Cardiac muscle cell (in vitro differentiated cells and primary cell): ENCODE measurements at places on chromosomes 12 and 14.
A peak's percentile ranks its signal among the peaks of the same experiment; 100 is the strongest.

DNA sequence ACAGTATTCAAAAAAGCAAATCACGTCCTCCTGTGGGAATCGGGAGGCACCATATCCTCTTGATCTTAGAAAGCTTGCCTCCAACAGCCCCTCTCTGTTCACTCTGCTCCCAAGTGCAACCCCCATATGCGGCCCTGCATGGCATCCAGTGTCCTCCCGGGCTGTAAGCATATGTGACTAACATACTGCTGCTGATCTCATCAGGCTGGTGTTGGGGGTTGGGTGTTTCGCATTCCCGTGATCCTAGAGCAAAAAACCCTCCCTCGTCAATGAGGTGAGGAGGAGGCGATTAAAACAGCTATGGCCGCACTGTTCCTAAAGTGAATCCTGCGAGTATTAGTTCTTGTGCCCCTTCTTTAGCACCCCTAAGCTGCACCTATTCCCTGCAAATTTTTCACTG, 28.1 kb upstream of the PPM1A start:
- no peaks in the 10 kb centered on the region for H3K27me3 ChIP-seq
- H3K4me1 ChIP-seq = no peaks in the 10 kb centered on the region
- H3K36me3 ChIP-seq = no peaks in the 10 kb centered on the region
- H3K4me3 ChIP-seq = no peak overlapping the region

DNA sequence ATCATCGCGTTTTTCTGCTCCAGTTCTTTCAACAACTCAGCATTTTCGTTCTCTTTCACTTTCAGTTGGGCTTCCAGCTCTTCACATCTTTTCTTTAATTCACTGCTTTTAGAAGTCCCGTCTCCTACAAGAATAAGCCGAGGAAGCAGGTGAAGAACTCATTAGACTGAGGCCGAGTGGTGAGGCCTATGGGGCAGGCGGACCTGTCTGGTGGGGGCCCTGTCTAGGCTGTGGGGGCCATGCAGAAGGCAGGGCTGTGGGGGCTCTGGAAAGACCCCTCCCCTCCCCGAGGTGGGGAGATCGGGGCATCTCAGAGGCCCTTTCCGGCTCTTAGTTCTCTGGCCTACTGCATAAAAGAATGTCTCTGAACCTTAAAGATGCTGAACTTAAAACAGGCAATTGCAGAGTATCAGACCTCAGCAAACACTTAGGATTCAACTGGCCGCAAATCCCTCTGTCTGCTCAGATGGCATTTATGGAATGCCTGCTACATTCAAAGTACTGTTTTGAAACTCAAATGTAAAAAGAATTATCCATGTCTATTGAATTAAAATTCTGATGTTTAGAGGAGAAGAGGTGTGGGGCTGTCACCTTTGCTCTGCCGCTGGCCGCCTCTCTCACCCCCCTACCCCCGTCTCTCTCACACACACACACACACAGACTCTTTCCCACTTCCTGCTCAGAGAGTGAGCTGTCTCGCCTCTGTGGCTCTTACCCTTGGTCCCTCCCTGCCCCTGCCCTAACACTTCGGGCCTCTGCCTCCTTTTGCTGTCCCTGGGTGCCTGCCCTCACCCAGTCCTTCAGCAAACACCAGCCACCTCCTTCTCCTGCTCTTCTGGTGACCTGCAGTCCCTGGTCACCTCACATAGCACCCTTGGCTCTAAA, 34.7 kb downstream of the CCDC92 start:
- H3K4me1 ChIP-seq = no peaks in the 10 kb centered on the region
- H3K27me3 ChIP-seq = no peaks in the 10 kb centered on the region
- no peak for DNase-seq
- H3K36me3 ChIP-seq = peaks cover 22% of the 10 kb centered on the region
- H3K27ac ChIP-seq = no peak overlapping the region

- no peak overlapping the region for H3K4me3 ChIP-seq
- no peaks in the 10 kb centered on the region for H3K36me3 ChIP-seq
- no peak overlapping the region for H3K27ac ChIP-seq
- H3K4me1 ChIP-seq = no peaks in the 10 kb centered on the region
- DNase-seq = no peak
- H3K27me3 ChIP-seq = no peaks in the 10 kb centered on the region
Measured at GRCh38 chr12:71472441-71472911, 32.9 kb downstream of the LGR5 start.

DNA sequence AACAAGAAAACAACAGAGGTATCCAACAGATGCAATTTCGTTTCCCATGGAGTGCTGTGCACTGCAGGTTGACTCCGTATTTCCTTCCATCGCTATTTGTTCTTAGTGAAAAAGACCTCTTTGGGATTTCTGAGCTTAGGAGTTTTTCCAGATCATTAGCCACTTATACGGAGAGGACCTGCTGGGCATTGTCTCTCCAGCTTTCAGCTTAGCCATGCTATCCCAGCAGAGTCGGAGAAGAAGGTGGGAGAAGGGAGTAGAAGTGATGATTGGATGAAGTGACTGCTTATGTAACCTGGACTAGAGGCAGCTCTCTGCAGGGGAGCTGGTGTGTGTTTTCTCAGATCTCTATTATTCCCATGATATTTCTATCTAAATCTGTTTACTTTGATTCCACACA, 737.7 kb downstream of the DIO2 start:
- no peak overlapping the region for H3K4me3 ChIP-seq
- H3K36me3 ChIP-seq = no peaks in the 10 kb centered on the region
- no peak overlapping the region for H3K27ac ChIP-seq
- H3K4me1 ChIP-seq = peaks cover 5% of the 10 kb centered on the region
- no peaks in the 10 kb centered on the region for H3K27me3 ChIP-seq

DNA sequence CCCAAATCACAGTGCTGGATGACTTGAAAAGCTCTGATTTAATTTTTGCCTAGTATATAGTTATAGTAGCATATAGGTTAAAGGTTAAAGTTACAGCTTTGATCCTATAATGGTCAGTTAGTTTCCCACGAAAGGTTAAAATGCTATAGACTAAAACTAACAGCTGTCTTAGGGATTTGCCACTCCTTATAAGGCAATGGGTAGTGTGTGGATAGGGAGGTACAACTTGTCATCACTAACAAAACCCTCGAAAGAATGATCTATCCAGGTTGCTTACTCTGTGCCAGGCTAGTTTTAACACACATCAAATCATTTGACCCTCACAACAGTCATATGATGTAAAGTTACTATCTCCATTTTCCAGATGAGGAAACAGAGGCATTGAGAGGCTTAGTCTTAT, 11.7 kb downstream of the RCOR1 start:
- H3K27ac ChIP-seq = no peak overlapping the region
- H3K36me3 ChIP-seq = no peaks in the 10 kb centered on the region
- H3K4me1 ChIP-seq = no peaks in the 10 kb centered on the region
- no peak overlapping the region for H3K4me3 ChIP-seq
- no peak for DNase-seq
- no peaks in the 10 kb centered on the region for H3K27me3 ChIP-seq

GRCh38 chr12:98637068-98637467, 7.5 kb downstream of the IKBIP start:
- no peaks in the 10 kb centered on the region for H3K4me1 ChIP-seq
- H3K36me3 ChIP-seq = no peaks in the 10 kb centered on the region
- H3K27me3 ChIP-seq = no peaks in the 10 kb centered on the region
- DNase-seq = no peak
- H3K27ac ChIP-seq = no peak overlapping the region
- no peak overlapping the region for H3K4me3 ChIP-seq

GRCh38 chr14:100359881-100360280, 36.7 kb downstream of the SLC25A47 start:
- no peak for DNase-seq
- no peaks in the 10 kb centered on the region for H3K4me1 ChIP-seq
- no peak overlapping the region for H3K27ac ChIP-seq
- H3K36me3 ChIP-seq = peaks cover 35% of the 10 kb centered on the region

DNA sequence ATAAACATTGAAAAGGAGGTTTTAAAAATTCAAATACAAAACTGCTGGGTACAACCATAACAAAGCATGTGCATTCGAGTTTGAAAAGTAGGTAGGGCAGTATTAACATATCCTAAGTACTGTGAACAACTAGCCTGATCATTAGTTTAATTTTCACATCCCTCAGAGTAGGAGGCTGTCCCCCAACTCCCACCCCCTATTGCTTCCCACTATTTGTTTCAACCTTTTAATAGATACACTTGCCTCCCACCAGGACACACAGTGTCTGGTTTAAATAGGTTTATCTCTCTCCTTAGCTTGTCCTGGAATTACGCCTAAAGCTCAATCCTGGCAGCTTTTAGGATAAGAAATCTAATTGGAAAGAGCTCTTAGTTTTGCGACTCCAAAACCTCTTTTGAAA, 2.1 kb downstream of the TAOK3 start:
- H3K27me3 ChIP-seq = no peaks in the 10 kb centered on the region
- H3K4me1 ChIP-seq = peaks cover 5% of the 10 kb centered on the region
- peak overlapping the region; percentile 54 for H3K4me3 ChIP-seq
- no peaks in the 10 kb centered on the region for H3K36me3 ChIP-seq
- no peak overlapping the region for H3K27ac ChIP-seq

DNA sequence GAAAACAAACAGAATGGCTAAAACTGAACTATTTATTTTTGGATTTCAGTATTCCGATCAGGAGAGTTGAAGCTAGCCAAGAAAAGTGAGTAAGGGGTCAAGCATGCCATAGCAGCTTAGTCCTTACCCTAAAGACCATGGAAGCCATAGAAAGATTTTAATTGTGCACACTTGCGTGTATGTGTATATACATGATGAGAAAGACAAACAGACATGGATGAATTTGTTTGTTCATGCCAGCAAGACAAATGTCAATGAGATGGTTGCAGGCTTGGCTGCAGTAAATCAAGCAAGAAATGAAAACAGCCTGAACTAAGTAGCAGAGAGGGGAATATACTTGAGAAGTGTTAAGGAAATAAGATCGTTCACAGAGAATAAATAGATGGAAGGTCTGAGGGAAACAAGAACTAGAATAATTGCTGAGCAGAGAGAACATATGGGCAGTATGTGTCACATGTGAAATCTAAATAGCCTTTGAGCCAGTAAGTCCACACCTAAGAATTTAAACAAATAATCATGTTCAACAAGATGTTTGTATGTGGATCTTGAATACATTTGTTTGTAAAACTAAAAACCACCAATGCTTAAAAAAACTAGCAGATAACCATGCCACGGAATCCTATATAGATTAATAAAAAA, 14.8 kb downstream of the SNW1 start:
- no peak overlapping the region for H3K4me3 ChIP-seq
- no peak for DNase-seq
- no peaks in the 10 kb centered on the region for H3K27me3 ChIP-seq
- H3K4me1 ChIP-seq = no peaks in the 10 kb centered on the region
- H3K36me3 ChIP-seq = peaks cover 33% of the 10 kb centered on the region

GRCh38 chr14:64038841-64039542, 186.2 kb downstream of the SYNE2 start:
- no peaks in the 10 kb centered on the region for H3K36me3 ChIP-seq
- no peak for DNase-seq
- H3K27ac ChIP-seq = no peak overlapping the region
- no peaks in the 10 kb centered on the region for H3K27me3 ChIP-seq

DNA sequence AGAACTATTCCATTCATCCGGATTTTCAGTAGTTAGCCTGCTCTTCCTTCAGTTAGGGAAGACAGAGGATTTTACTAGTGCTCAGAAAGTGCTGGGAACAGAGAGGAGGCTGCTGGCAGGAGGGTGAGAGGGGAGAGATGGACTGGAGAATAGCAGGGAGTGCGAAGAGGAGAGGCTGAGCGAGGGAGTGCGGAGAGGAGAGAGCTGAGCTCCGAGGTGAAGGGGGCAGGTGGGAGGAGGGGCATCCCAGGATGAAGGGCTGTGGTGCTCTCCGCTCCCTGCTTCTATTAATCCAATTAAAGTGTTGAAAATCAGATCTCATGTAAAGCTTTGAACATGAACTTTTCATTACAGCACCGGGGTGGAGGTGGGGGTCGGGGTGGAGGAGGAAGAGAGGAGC, 20.4 kb upstream of the SMOC1 start:
- no peaks in the 10 kb centered on the region for H3K27me3 ChIP-seq
- H3K4me3 ChIP-seq = no peak overlapping the region
- H3K36me3 ChIP-seq = no peaks in the 10 kb centered on the region
- no peaks in the 10 kb centered on the region for H3K4me1 ChIP-seq
- no peak for DNase-seq
- no peak overlapping the region for H3K27ac ChIP-seq

GRCh38 chr12:29519585-29520182, 22.2 kb upstream of the OVCH1 start:
- no peaks in the 10 kb centered on the region for H3K36me3 ChIP-seq
- no peak overlapping the region for H3K27ac ChIP-seq
- DNase-seq = peak; percentile 29

- no peaks in the 10 kb centered on the region for H3K36me3 ChIP-seq
- peaks cover 22% of the 10 kb centered on the region for H3K4me1 ChIP-seq
- H3K4me3 ChIP-seq = peak overlapping the region; percentile 94
- DNase-seq = peak; percentile 54
- H3K27me3 ChIP-seq = no peaks in the 10 kb centered on the region
Measured at GRCh38 chr12:79689477-79690141, 1.2 kb downstream of the PAWR start.

DNA sequence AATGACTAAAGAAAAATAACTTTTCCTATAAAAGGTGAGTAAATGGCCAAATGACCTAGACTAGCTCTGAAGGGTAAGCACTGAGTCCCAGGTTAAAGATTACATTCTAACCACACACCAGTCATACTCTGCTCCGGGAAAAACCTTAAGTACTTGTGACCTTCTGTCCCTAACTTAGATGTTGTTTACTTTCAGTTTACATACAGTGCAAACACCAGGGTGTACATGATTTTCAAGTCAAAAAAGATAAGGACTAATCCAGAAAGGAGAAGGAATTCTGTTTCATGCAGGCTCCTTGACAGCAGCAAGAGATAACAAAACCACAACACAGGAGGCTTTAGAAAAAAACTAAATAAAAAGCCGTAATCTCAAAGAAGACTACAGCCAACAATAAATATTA, 174.2 kb downstream of the PPM1H start:
- peak; percentile 56 for DNase-seq
- no peaks in the 10 kb centered on the region for H3K36me3 ChIP-seq
- no peak overlapping the region for H3K27ac ChIP-seq
- H3K4me1 ChIP-seq = peaks cover 9% of the 10 kb centered on the region

GRCh38 chr12:49019443-49020324, 1.1 kb upstream of the PRKAG1 start:
- H3K4me3 ChIP-seq = peak overlapping the region; percentile 58
- DNase-seq = peak; percentile 40
- peaks cover 33% of the 10 kb centered on the region for H3K36me3 ChIP-seq
- peak overlapping the region; percentile 95 for H3K27ac ChIP-seq
- H3K27me3 ChIP-seq = no peaks in the 10 kb centered on the region
- H3K4me1 ChIP-seq = peaks cover 12% of the 10 kb centered on the region

DNA sequence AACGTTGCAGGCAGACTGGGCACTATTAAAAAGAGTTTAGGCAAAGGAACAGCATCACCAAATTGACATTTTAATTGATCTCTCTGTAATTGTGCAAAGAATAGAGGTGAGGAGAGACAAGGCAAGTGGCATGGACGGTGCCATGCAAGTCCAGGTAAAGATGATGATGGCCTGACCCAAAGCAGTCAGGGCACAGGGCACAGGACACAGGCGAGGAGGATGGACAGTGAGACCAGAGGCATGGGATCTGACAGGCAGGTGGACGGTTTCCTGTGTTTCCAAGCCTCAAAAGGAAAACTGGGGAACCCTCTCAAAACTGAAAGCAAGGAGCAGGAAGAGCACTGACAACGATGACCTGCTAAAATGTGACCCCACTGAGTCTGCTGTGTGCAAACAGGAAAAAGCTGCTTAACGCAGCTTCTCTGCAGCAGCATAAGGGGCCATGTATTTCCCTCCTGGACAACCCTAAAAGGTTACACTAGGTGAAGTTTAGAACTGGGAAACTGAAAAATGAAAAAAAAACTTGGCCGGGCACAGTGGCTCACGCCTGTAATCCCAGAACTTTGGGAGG, 50.9 kb downstream of the CLIP1 start:
- peaks cover 3% of the 10 kb centered on the region for H3K36me3 ChIP-seq
- no peaks in the 10 kb centered on the region for H3K4me1 ChIP-seq
- H3K4me3 ChIP-seq = no peak overlapping the region
- no peak overlapping the region for H3K27ac ChIP-seq
- no peak for DNase-seq

- DNase-seq = no peak
- H3K36me3 ChIP-seq = no peaks in the 10 kb centered on the region
- H3K27ac ChIP-seq = no peak overlapping the region
- H3K27me3 ChIP-seq = no peaks in the 10 kb centered on the region
Measured at GRCh38 chr14:66311990-66312389, 174.2 kb upstream of the CCDC196 start.
